Globus pallidus (tissue), 1 donor: ENCODE measurements at places on chromosomes 3 and 15.

- DNase-seq, result no peak
Observed at GRCh38 chr15:71336671-71337070, 221.4 kb downstream of the THSD4 start.

DNA sequence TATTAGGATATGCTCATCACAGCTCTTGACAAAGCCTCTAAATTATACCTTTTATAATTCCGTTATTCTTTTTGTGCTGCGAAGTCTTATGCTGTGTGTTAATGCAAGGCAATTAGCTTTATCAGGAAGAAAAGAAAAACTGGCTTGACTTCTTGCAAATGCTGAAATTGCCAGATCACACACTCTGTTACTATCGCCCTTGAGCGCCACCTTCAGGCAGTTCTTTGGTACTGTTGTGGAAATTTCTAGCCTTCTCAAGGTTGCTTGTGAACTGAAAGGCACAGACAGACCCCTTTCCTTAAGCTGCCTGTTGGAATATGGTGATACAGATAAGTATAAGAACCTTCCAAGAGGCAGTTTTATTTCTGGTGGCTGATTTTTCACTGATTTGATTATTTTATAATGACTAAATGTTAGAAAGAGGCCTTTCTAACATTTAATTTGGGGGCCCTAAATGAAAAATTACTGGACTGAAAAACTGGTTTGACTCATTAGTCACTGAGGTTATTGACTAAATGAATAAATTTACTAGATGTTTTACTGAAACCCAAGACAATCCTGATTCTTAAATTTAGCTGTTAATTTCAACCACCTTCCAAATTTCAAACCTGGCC lies 126.2 kb upstream of the RASGRP1 start:
- peak; percentile 64 for DNase-seq

DNA sequence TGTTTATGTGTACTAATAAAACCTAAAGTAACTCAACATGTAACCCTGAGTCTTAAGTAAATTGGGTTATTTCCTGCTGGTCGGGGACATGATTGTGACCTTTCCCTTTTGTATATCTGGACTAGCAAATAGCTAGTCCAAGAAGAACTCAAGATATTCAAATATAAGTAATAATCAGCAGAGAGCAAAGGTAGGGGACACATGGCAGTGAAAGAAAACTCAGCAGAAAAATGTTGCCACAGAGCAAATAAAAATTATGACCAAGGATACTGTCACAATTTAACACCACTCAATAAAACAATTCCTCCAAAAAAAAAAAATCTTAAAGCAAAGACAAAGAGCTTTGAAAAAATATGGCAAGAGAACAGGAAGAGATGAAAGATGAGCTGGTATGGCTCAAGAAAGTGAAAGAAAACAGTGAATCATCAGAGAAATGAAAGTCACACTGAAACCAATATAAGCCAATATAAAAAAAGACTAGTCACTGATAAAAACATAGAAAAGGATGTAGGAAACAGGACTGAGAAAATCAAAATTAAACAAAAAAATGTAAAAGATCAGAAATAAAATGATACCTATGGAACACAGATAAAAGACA lies 43.4 kb downstream of the HLTF start:
- DNase-seq, result no peak

- DNase-seq, result no peak
Observed at GRCh38 chr3:195540511-195540910, 2.6 kb downstream of the PPP1R2 start.

- no peak for DNase-seq
Observed at GRCh38 chr3:175005193-175005592, 146.1 kb downstream of the NAALADL2 start.

GRCh38 chr15:39998511-39999077 lies 40.4 kb downstream of the SRP14 start:
- DNase-seq, result no peak

DNA sequence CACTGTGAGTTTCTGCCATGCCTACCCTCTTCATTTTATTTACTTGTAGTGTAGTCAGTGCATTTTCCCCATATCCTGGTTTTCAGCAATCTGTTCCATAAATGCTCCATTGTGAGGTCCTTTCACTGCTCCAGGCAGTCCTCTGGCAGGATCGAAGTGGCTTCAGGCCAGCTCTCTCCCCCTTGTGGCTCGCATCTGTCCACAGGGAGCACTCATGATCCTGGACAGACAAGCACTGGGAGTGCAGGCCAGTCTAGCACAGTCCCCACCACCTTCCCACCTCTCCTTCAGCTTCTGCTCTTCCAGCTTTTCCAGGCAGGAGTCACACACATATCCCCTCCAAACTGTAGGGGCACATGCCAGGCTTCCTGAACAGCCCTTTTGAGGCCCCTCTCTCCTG lies 173.6 kb downstream of the PPM1L start:
- DNase-seq, result peak; percentile 31

- DNase-seq, result no peak
Observed at GRCh38 chr3:50453907-50454306, 49.5 kb downstream of the CACNA2D2 start.

DNA sequence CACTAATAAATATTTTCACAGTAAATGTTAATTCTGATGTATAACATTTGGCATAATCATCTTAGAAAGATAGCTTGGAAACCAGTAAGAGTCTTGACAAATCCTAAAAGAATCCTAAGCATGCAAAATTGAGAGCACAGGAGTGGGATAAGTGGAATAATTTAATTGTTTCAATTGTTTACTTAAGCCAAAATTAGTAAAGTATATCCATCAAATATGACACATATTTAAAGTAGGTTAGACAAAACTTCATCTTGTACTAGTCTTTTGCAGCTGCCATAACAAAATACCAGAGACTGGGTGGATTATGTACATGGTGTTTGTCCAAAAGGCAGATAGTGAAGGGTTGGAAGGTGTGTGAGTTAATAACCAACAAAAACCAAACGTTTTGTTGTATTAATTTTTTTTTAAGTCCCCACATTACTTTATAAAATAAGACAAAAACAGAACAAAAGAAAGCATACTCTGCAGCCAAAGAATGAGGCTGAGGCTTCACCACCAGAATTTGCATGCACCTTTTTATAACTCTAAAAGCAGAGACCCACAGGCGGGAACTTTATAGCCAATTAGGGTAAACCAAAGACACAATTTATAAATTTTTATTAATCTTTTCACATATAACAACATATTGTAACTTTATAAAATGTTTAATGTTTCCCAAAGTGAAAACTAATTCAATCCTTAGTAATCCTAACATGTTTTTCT lies 41.9 kb upstream of the CD200R1L start:
- no peak for DNase-seq

- DNase-seq, result no peak
Observed at GRCh38 chr3:126361211-126361610, 4.0 kb upstream of the KLF15 start.

DNA sequence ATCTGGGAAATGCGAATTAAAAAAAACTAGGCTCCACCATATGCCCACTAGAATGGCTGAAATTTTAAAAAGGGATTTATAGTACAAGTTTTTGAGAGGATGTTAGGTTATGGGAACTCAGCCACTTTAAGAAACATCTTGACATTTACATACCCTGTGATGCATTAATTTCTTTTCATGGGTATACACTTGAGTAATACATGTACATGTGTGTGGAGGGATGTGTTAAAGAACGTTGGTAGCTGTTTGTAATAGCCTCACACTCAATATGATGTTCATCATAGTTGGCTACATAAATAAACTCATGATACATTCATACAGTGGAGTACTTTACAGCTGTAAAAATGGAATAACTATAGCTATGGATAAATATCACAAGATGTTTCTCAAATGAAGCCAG lies 40.9 kb downstream of the MEF2A start:
- no peak for DNase-seq

DNA sequence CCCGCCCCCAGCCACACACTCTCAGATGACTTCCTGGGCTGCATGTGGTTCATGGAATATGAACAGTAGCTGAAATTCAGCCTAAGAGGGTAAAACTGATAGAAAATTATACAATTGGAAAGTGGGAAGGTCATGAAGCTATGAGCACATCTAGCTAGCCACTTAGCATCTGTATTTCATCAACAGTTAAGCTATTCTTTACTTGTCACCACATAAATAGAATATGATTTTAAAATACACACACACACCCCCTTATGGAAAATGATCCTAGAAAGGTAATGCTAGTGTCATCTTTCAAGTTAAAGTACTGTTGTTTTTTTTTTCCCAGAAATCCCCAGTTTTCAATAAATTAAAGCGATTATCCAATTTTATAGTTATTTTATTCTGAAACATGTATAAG lies 3.6 kb downstream of the MAP4 start:
- DNase-seq, result no peak

GRCh38 chr3:120528163-120528562 lies 68.0 kb upstream of the NDUFB4 start:
- DNase-seq, result no peak

GRCh38 chr3:30520699-30521098 lies 85.7 kb upstream of the TGFBR2 start:
- DNase-seq, result no peak

DNA sequence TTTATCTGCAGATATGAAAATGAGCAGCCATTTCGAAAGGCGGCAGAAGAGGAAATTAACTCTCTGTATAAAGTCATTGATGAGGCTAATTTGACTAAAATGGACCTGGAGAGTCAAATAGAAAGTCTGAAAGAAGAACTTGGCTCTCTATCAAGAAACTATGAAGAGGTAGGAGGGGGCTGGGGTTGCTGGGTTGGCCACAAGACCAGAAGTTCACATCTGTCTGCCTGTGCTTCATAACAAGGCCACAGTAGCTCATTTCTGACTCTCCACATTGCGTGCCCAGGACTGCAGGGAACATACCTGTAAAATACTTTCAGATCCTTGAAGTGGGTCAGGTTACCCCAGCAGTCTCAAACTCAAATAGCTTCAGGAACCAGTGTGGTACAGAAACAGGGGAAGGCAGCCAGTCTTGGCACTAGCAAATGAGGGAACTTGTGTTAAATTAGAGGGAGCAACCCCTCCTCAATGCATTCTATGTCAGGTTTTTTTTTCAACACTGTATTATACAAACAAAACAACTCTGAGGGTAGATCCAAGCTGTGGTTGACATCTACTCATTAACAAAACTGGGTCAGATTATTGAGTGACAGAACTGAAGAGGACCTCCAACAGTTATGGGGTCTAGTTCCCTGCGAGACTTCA lies 48.7 kb downstream of the BFSP2 start:
- DNase-seq, result no peak

GRCh38 chr3:8313560-8314267 lies 187.9 kb upstream of the LMCD1 start:
- no peak for DNase-seq

- DNase-seq, result no peak
Observed at GRCh38 chr15:92413510-92413909, 19.8 kb downstream of the ST8SIA2 start.

DNA sequence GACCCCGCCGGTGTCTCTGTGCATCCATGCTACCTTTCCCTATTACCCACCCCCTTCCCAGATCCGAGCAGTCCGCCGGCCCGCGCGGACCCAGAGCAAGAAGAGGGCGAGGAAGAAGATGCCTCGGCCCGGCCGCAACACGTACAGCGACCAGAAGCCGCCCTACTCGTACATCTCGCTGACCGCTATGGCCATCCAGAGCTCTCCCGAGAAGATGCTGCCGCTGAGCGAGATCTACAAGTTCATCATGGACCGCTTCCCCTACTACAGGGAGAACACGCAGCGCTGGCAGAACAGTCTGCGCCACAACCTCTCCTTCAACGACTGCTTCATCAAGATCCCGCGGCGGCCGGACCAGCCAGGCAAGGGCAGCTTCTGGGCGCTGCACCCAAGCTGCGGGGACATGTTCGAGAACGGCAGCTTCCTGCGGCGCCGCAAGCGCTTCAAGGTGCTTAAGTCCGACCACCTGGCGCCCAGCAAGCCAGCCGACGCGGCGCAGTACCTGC lies 788 bp downstream of the FOXB1 start:
- DNase-seq, result no peak

- DNase-seq, result no peak
Observed at GRCh38 chr3:66997560-66998112, 471 bp upstream of the KBTBD8 start.

DNA sequence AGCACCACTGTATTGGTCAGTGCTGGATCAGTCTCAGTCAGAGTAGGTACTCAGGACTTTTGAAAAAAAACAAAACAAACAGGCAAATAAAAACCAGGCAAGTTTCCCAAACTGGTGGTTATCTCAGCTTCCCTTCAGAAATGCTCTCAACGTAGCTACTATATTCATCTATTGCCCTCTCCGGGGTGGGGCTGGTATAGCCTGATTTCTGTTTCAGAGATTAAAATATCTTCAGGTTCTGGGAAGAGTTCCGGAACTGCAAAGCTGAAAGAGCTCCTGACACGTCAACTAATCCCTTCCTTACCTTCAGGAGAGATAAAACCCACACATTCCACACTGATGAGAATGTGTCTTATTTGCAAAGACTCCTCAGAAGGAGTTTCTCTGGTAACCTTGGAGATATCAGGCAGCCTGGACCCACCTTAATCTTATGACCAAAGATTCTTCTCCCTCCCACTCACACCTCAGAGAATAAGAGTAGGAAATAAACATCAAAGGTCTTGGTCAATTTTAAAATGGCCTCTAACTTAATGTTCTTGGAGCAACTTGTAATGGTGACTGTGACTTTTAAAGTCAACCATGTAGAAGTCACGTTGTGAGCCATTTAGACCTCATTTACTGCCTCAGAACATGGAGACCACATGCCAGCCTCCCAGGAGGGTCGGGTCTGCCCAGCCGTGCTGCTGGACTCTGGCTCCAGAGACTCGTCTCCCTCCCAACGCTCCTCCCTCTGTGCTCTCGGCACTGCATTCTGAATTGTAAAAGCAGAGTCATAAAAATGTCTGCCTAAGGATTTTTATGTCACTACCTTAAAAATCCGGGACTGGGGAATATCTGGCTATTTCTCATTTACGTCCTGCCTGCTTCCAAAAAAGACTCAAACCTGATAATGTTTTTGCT lies 53.8 kb downstream of the CDCP1 start:
- DNase-seq, result no peak

DNA sequence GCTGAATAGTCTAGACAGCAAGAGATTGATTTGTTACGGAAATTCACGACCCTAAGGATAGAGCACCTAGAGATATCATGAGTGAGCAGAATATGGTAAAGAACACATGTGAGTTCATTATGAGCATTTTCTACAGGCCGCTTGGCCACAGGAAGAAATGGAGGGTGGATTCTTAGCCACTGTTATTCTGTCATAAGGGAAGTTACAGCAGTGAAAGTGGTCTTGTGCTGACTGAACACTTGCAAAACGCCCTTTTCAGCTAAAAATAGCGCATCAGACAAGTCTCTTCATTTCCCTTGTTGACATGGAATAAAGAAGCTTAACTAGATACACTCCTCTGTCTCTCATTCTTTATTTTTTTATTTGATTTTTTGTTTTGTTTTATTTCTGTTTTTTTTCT lies 19.8 kb downstream of the DGKG start:
- DNase-seq, result peak; percentile 38

DNA sequence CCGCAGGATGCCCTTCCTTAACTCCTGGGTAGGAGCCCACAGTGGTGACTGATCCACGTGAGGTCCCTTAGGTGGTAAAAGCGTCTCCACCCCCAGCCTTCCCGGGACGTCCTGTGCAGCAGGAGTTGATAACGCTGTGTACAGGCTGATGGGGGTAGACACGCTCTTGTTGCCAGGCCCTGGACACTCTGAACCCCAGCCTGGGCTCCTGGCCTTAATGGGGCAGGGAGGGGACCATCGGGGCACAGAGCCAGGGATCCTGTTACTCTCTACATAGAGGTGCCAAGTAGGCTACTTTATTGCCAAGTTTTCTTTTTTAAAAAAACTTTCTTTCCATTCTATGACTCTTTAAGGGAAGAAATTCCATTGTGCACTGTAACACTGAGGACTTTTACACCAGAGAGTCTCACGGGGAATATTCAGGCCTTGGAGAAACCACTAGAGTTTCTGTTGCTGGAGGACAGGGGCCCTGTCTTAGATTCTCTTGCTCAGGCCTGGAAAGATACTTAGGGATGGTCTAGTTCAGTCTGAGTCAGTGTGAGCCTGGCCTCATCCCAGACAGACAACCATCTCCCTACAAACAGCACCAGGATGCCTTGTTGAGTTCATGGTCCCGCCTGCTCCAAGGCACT lies 104.3 kb upstream of the RNU6-1 start:
- no peak for DNase-seq
